ENCODE measurements at places on chromosomes 3 and 15.

GRCh38 chr15:60840703-60841411, 361.9 kb upstream of the ICE2 start:
- DNase-seq: no peak

DNA sequence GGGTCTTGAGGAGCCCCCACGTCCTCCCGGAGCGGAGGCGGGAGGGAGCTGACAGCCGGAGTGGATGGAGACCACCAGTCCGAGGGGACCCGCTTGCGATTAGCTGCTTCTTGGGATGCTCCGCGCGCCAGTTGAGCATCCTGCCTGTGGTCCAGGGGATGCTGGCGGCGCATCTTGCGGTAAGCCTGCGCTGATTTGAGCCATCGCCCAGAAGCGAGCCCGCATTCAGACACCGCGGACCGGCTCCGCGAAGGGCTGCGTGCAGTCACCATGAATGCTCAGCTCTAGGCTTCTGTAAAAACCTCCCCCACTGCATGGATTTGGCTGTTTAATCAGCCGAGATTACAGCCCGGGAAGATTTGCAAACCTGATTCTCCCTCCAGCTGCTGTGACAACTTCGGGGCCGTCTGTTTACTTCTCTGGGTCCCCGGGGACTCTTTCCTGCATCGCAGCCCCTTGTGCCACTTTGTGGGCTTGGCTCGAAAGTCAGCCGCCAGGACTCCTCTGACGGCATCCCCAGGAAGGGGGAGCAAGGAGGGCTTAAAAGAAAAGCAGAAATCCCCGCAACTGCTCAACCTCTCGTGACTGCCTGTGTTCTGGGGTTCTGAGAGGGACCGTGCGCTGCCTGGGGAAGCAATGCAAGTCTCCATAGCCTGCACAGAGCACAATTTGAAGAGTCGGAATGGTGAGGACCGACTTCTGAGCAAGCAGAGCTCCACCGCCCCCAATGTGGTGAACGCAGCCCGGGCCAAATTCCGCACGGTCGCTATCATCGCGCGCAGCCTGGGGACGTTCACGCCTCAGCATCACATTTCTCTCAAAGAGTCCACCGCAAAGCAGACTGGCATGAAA, 171.1 kb downstream of the KCNAB1 start:
- no peak for DNase-seq

DNA sequence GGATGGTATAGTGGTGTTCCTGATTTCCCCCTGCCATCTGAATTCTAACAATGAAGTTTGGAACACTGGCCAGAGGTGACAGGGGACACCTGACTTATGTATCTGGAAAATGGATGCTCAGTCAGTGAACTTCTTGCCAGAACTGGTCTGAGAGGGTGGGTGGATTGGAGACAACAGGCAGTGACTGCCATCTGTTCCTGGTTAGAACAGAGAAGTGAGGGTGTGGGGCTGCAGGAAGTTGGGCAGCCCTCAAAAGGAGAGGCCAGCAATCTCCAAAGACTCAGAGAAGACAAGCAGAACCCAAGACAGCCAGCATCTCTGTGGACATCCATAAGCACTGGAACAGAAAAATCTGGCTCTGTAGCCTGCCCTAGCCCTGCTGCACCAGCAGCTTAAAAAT, 50.5 kb downstream of the ANP32A start:
- no peak for DNase-seq

DNA sequence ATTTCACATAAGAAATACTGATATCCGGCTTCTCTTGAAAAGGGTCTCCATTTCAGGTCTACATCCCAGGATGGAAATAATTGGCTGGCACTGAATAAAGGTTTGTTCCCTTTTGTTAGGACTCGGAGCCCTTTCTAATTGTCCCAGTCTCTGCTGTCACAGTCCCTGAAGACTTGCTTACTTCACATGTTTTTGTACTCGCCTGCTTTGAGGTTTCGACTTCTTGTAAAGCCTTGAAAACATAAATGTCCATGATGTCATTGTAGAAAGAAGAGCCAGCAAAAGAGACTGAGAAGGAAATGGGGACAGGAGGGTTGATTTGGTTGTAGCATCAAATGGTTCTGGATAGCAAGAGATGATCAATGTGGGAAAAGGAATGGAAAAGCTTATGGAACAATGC, 963.4 kb upstream of the SEMA6D start:
- DNase-seq: no peak

DNA sequence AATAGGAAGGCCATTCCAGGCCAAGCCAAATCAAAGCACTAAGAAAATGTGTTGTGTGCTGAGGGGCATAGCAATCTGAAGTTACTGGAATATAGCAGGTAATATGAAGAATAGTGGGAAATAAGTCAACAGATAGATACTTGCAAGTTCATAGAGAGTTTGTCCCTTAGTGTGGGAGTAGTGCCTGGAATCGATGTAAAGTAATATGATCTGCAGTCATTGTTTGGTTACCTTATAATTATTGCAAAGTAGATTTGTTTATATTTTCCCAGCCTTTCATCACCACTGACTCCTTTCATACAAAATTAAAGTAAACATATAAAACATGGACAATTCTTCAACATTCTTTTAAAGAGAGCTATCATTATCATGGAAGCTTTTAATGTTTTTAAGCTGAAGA, 420.9 kb upstream of the NECTIN3 start:
- no peak for DNase-seq

DNA sequence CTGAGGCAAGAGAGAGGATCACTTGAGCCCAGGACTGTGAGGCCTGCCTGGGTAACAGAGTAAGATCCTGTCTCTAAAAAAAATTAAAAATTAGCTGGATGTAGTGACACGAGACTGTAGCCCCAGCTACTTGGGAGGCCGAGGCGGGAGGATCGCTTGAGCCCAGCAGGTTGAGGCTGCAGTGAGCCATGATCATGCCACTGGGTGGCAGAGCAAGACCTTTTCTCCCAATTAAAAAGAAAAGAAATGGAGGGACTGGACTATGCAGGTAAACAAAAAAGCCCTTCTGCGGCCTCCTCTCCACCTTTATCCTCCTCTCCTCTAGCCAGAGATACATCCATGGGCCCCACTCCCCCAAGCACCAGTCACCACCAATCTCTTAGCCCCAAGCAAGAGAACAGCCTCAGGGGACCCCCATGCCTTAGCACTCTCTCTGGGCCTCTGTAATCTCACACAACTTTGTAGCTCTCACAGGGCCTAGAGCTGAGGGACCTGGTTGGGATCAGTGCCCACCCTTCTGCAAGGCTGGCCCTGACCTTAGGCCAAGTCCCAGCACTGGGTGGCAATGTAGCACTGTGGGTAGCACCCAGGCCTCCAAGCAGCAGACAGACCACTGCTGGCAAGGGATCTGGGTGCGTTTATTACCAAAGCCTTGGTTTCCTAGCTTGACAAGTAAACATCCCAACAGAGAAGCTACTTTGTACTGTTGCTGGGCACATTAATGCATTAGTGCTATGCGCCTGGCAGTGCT, 43.4 kb downstream of the FAM174B start:
- DNase-seq: no peak

DNA sequence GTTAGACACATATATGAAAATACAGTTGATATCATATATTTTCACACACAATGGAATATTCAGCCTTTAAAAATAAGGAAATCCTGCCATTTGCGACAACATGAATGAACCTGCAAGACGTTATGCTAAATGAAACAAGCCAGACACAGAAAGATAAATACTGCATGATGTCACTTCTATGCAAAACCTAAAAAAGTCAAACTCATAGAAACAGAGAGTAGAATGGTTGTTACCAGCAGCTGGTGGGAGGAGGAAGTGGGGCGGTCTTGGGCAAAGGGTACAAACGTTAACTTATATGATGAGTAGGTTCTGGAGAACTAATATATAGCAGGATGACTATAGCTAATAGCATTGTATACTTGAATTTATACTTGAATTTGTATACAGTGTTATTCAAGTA, 213.2 kb upstream of the NR2F2 start:
- DNase-seq: no peak

GRCh38 chr15:85386261-85386660, 5.9 kb downstream of the AKAP13 start:
- DNase-seq: no peak

DNA sequence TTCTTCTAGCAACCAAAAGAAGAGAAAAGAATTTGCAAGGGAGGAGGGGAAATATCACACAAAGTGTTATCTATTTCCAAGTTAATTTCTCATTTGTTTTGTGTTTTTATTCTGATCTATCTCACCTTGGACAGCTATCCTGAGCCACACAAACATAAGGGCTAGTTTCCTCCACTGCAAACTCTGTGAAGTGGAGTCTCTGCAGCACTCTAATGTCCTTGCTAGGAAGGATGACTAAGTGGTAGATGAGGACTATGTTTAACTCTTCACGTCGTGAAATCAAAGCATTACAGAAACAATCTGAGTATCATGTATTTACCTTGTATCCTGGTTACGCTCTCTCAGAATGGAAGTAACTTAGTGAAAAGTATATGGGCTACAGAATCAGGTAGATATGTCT, 33.9 kb upstream of the CHRM5 start:
- no peak for DNase-seq

GRCh38 chr3:97257942-97258697, 443.7 kb downstream of the EPHA6 start:
- no peak for DNase-seq
